ENCODE measurements at places on chromosomes 2 and 18.

DNA sequence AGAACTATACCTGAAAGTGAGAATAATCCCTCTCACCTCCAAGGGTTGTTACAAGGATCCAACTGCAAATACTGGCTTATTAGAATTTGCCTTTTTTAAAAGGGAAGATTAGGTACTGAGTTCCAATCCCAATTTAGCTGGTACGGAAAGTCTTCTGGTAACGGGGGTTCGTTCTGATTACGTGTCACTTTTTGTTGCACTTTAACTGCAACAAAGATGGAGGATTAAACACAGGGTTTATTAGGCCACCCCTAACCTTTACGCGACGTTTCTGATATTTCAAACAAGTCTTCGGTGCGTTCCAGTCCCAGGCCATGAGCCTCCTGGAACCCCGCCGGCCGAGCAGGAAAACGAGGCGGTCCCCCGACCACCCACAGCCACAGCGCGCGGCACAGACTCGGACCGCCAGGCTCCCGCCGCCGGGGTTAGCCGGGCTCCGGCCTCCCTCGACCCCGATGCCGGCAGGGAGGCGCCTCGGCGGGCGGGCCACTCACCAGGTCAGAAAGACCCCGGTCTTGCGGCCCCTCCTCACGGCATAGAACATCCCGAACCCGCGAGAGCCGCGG lies 411 bp downstream of the RNASEH1 start:
- no peak for DNase-seq

GRCh38 chr2:46114996-46115395 lies 182.2 kb upstream of the EPAS1 start:
- DNase-seq = no peak

DNA sequence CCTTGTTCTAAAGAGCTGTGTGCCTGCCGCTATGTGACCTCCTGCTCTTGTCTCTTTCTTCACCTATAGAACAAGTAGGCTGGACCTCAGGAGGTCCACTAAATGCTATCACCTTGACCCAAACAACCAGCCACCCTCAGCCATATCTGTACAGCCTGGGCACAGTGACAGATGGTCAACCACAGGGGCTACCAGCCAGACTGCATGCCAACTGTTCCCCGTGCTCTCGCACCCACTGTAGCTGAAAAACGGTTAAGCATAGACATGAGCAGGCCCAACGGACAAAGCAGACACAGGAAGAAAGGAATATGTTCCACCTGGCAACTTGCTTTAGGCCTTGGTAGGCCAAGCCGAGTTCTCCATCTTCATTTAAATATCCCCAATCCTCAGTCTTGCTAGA lies 43.2 kb upstream of the ACAA2 start:
- no peak for DNase-seq

DNA sequence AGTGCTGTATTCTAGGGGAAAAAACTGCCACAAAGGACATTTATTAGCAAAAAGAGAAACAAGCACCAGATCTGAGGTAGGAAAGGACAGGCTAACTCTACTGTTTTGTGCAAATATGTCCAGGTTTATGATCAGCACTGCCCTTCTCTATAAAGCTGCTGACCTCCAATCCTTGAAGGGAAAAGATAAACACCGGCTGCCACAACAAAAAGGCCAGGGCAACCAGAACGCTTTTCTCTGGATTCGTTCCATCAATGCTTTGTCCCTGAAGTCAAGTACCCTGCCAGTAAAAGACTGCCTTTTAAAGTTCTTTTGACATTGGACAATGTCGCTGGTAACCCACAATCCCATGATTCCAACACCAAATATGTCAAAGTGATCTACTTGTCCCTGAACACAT lies 21.0 kb downstream of the SMAD2 start:
- no peak for DNase-seq

DNA sequence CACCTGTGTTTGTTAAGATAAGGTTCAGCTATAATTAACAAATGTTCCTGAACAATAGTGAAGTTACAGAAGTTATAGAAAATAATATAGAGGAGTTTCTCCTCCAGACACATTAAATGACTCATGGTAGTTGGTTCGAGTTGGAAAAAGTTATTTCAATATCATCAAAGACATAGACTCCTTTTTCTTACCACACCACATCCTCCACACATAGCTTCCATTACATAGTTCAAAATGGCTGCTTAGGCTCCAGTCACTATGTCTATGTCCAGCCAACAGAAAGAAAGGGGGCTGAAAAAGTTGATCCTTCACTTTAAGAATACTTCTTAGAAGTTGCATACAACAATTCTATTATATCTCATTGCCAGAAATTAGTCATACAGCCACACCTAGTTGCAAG lies 50.7 kb downstream of the DYNAP start:
- DNase-seq = no peak

DNA sequence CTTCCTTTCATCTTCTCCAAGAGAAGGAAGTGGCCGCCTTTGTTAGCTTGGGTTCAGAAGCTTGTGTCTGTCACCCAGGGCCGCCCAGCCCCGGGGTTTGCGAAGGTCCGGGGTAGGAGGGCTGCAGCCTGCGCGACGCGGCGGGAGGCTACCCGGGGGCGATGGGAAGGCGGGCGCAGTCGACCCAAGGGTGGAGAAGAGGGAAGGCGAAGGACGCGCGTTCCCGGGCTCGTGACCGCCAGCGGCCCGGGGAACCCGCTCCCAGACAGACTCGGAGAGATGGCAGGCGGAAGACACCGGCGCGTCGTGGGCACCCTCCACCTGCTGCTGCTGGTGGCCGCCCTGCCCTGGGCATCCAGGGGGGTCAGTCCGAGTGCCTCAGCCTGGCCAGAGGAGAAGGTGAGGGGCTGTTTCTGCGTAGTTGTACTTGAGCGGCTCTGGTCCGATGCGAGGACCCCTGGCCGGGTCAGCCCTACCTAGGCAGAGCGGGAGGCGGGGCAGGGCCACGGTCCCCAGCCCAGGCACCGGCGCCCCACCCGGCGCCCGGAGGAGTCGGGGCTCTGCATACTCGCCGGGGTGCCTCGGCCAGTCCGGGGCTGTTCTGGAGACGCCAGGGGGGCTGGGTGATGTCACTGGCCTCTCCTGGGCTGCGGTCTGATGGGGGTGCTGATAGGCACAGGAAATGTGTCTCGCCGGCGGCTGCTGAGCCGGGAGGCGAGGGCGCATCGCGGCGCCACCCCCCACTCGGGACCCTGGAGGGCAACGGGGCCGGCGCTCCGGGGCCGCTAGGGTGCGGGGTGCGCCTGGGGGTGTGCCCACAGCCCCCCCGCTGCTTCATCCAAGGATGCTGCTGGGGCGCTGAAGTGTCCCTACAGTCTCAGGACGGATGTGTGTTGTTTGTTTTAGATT lies at the start of gene QPCT:
Gene QPCT (plus strand): TSS at position 178 of the 909 bp plus-strand sequence. CDS start 102 bp downstream, at position 280.
- DNase-seq = peak; percentile 25

GRCh38 chr2:33782395-33783230 lies 183.5 kb upstream of the FAM98A start:
- no peak for DNase-seq

GRCh38 chr2:197803033-197803444 lies 1.4 kb upstream of the PLCL1 start:
- no peak for DNase-seq

DNA sequence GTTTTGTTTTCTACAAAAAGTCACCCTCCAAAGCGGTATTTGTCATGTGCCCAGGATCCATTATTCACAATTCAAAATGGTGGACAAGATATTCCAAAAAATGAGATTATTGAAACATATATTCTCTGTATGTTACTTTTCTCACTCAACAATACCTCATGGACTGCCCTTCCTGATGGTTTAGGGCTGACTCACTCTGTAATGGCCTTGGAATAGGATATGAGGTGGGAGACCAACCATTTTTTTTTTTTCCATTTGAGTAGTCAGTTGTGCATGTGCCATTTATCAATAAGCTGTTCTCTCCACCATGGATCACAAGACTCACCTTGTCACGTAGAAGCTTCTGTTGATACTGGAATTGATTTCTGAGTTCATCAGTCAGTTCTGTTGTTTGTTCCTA lies 64.5 kb downstream of the LYPD6 start:
- no peak for DNase-seq

DNA sequence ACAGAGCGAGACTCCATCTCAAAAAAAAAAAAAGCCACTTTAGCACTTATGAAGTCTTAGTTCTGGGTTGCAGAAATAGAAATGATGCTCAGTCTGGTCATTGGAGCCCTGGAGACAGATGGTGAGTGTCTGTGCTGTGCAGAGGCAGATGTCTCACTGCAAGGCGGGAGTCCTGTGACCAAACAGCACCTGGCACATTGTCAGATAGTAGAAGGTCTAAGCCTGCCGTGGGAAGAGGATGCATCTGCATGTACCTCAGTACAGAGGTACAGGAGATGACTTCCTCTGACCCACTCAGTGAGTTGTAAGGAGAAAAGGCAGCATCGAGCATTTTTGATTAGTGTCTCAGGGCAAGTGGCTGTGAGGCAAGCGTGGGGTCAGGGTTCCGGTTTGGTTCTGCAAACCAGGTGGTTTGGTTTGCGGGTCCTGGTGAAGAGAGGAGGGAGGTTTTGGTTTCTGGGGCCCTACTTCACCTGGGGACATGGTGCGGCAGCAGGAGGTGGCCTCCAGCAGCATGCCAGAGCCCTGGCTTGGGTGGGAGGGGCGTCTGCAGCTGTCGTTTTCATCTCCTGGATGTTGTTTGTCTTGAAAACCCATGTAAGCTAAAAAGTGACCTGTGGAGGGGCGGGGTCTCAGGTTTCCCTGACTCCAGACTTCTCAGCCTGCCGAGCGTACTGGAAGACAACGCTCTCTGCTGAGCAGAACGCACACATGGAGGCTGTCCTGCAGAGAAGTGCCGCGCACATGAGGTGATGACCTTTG lies 3.8 kb downstream of the RBFA start:
- DNase-seq = no peak

GRCh38 chr18:76931171-76931570 lies 108.8 kb downstream of the ZNF236 start:
- no peak for DNase-seq

DNA sequence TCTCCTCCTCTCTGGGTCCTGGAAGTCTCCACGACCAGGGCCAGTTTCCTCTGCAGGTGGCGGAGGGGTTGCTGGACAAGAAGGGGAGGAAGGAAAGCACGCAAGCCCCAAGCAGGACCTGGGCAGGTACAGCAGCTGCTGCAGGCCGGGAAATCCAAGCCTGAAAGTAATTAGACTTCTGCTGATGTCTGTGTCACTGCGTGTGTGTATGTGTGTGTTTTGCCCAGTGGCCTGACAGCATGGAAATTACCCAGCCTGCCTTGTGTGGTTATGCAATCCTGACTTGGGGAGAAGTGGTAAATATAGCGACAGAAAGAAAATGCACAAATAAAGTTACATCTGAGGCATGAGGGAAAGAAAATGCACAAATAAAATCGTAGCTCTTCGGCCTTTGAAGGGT lies 121.8 kb upstream of the ZBTB14 start:
- no peak for DNase-seq

Measured in T1000 (cell line).